ENCODE measurements at places on chromosomes 7 and 10.

DNA sequence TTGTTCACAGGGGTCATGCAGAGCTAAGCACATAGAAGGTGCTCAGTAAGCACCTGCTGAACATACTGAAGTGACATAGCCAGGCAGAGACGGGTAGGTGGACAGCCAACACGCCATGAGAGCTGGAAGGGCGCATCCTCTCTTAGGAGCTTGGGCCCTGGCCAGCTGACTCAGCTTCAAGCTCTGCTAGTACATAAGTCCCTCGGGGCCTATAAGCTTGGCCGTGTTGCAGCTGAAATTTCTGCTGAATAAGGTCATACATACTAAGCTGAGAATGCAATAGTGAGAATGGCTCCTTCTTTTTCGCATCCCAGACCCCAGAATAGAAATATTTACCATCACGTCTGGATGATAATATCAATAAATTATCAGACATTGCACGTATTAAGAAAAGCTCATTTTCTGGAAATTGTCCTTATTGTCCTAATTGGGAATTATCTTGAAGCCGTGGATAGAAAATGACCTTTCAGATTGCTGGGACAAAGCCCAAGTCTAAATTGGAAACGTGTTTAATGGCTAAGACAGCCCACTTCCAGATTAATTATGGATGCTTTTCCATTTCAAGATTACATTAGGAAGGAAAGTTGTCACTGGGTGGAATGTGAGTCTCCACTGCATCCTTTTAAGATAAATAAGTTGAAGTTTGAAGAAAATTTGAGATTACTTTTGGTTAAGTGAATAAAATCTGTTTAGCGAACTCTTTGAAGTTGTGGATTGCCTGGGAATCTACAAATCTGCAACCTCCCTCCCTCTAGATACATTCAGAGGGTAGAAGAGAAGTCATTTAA is 287.1 kb upstream of the C7orf33 start:
- no peak for DNase-seq

GRCh38 chr10:110931769-110932381 is 12.5 kb downstream of the SHOC2 start:
- DNase-seq = no peak

DNA sequence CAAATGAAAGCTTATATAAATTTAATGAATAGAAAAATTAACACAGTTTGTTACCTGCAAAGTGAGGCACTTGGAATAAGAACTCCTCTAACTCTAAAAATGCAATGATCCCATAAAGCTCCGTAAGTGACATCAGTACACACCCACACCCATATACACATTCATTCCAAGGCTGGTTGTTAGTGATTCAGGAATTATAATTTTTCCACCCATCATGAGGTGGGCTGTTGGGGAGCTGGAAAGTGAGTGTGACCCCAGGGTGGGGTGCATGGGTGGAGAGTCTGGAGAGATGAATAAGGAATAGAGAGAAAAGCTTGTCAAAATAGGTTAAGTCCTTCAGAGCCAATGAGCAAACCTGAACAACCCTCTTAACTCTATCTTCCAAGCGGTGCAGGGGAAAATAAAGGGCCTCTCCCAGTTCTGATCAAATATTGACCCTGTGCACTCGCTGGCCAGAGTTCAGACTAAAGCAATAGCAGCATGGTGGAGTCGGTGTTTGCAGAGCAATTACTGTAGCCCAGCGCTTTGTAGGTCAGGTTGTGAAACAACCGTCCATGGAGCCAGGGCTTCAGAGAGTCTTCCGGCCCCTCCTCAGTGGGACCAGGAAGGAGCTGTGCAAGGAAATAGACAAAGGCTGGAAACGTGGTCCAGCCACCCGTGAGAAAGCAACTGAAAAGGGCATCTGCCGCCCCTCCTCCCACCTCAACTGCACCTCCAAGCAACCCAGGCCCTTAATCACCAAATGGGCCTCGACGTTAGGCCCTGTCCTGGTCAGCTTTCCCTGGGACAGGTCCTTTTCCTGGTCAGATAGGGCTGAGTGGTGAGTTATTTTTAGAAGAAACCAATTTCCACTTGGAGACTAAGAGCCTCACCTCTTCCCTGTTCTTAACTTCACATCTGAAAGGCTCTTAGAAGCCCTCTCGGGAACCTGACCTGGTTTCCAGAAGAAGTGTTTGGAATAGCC is 61.2 kb downstream of the SH3PXD2A start:
- DNase-seq = no peak

GRCh38 chr10:95246582-95247051 is 44.2 kb downstream of the PDLIM1 start:
- peak; percentile 15 for DNase-seq

DNA sequence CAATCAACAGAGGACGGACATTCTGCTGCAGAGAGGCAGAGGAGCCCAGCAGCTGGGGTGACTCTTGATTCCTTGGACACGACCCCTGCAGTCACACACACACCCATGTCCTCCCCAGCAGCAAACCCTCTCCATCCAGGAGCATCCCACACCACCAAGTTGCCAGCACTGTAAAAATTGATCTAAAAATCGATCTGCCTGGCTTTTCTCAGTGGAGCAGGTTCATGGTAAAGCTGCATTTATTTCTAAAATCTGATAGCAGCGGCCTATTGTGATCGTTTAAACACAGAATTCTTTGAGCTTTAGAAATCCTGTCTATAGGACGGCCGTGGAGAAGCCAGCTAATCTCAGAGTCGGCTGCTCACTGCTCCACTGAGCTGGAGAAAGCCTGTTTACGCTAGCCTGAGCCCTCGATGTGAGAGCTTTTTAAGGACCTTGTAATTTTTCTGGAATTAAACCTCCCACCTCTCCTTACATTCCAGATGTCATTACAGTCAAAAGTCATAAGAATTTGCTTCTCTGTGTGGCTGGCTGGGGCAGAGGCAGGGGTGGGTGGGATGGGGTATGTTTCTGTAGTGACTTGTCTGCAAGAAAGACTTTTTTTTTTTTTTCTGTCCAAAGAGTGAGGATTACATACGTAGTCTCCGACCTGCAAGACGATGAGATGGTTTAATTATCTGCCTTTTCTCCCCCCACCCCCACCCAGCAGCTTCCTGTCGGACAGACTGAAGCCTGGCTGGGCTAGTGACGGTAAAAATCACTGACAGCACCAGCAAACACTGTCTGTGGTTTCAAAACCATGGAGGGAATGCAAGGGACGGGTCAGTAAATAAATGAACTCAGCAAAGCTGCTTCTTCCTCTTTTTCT is 31.6 kb downstream of the TRIM8 start:
- no peak for DNase-seq

DNA sequence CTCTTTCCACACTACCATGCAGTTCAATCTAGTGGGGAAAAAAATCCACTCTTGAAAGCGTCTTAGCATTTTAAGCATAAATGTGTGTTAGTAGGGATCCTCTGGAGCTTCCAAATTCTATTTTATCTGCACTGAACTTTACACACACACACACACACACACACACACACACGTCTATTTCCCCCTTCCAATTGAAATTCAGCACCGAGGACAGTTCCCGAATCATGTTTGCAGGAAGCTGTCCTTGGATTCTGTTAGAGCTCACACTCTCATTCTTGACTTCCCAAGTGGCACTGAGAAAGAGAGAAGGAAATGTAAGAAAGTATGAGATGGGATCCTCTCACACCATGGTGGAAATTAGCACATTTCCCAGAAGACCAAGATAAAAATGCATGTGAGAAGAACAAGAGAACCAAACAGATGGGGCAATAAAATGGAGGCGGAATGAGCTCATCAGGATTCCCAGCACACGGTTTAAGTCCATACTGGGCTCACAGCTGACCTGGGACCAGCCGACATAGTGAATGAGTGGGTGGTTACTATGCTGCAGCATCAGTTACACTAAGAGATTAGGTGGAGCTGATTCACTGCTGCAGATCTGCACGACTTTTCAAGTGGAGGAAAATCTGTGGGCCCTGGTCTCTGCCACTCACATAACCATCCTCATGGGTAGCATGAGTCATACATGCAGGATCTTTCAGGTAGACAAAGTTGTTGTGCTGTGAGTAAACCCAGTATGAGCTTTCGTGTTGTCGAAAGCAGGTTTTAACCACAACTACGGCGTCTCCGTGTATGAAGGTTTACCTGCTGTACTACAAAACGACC is 3.3 kb upstream of the NPTX2 start:
- DNase-seq = no peak

GRCh38 chr7:25158966-25159365 is 33.9 kb upstream of the CYCS start:
- DNase-seq = no peak

DNA sequence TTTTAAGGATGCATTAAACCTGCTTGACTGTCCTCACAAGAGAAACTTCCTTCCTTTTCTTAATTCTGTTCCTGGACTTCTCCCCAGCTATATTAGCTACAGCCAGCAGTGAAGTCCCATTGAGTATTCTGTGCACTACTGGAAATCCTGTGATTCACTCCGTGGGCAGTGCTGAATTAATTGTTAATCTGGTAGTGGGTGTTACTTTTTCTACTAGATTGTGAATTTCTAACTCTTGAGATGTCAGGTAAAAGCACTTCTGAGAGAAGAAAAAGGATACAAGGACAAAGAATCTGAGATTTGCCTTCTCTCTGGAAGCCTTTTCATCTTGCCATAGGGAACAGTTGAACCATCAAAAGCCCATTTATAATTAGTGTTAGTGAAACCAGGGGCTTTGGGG is 33.9 kb downstream of the CYCS start:
- no peak for DNase-seq

DNA sequence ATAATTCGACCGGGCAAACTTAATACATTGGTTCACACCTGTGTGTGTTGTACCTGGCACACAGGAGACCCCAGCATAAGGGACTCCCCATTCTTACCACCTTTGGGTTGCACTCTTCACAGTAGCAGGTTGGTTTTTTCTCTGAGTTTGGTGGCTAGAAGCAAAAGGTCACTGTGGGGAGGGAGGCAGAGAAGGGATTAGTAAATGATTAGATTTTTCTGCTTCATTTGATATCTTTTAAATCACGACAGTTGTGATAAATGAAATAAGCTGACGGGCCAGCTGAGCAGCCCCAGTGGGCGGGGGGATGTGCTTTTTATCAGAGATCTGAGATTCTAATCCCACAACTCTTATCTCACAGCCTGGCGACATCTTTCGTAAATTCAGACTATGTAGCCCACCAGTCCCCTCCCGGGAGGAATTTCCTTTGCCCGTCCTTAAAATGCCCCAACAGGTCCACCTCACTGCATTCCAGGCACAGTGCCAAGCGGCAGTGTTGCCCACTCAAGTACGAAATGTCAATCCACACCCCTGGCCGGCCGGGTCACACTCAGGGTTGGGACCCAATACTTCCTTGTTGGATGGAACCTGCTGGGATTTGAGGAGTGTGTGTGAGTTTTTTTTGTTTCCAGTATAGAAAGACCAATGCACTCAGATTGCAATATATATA is 10.5 kb upstream of the KCP start:
- DNase-seq = no peak

- no peak for DNase-seq
These were observed 40.3 kb upstream of the KAT6B start for GRCh38 chr10:74786126-74786525.

DNA sequence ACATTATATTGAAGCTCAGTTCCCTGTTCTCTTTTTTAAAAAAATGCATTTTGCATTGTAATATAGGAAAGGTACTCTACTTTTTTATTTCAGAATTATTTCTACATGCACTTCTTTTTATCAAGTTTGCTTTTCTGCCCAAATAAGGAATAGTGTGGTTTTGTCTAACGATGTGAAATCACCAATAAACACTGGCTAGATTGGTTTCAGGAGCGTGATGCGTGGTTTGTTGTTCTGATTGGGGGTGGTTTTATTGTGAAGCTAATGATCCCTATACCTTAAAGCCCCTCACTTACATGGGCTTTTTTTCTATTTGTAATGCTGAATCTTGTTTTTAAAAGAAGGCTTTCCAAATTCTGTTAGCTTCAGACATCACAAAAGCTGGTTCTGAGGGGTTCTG is 17.6 kb downstream of the ENTPD7 start:
- DNase-seq = no peak

- no peak for DNase-seq
These were observed 202.1 kb upstream of the AKR1E2 start for GRCh38 chr10:4623757-4624420.

- no peak for DNase-seq
These were observed 30.9 kb upstream of the CREB5 start for GRCh38 chr7:28381466-28381865.

DNA sequence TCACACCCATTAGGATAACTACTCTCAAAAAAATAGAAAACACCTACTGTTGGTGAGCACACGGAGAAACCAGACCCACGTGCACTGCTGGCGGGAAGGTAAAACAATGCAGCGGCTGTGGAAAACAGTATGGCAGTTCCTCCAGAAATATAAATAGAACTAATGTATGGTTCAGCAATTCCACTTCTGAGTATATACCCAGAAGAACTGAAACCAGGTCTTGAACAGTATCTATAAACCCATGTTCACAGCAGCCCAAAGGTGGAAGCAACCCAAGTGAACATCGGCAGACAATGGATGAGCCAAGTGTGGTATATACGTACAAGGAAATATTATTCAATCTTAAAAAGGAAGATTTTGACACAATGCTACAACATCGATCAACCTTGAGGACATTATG is 164.7 kb downstream of the ZMYND11 start:
- DNase-seq = no peak

DNA sequence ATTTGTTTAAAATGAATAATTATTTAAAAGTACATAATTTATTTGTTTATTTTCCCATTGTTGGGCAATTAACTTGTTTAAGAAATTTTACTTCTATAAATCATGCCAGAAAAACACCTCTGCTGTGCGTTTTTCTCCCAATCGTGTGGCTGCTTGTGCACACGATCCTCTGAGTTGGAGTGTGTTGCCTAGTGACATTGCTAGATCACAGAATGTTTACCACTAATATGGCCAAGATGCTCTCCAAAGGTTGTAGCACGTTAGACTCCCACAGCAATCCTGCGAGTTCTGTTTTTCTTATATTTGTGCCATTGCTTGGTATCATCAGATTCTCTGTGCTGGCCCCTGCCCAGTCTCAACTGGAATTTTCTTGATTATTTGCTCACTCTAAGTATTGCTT is 207.1 kb upstream of the ADCY1 start:
- no peak for DNase-seq

GRCh38 chr10:69721690-69722310 is 79.9 kb upstream of the COL13A1 start:
- no peak for DNase-seq

DNA sequence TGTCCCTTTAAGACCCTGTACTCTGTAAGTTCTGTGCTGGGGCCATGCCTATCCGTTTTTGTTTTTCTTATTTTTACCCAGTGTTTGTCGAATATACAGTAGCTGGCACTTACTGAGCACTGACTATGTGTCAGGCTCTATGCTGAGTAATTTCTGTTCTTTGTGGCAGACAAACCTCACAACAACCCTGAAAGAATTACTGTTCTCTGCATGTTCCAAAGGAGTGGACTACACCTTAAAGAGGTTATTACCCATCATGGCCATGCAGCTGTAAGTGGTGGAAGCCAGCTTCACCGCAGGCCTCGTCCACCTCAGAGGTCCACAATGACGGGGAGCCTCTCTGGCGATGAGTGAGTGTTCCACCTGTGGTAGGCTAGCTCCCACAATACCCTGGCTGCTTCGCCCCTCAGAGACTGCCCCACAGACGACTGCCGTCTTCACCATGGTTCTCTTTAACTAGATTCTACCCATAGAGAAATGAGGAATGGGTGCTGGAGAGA is 30.1 kb upstream of the RBM20 start:
- no peak for DNase-seq

Data from stimulated activated naive CD4-positive, alpha-beta T cell (primary cell).